ENCODE measurements at places on chromosomes 7 and 10.

DNA sequence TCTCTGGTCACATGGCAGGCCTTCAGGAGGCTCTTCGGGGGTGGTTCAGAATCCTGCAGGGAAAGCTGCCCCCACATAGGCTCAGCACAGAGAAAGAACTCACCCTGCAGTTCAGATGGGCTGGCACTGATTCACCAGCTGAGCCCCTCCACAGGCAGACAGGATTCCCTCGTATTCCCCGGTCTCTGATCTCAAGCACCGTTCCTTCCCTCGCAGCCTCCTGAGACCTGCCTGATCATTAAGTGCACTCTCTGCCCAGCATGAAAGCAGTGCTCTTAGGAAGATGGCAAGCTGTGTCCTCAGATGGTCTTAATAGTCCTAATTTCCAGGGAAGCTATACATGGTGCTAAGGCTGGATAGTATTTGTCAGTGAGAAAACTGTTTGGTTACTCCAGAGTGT, 78.2 kb upstream of the NPS start:
- no peak for DNase-seq

DNA sequence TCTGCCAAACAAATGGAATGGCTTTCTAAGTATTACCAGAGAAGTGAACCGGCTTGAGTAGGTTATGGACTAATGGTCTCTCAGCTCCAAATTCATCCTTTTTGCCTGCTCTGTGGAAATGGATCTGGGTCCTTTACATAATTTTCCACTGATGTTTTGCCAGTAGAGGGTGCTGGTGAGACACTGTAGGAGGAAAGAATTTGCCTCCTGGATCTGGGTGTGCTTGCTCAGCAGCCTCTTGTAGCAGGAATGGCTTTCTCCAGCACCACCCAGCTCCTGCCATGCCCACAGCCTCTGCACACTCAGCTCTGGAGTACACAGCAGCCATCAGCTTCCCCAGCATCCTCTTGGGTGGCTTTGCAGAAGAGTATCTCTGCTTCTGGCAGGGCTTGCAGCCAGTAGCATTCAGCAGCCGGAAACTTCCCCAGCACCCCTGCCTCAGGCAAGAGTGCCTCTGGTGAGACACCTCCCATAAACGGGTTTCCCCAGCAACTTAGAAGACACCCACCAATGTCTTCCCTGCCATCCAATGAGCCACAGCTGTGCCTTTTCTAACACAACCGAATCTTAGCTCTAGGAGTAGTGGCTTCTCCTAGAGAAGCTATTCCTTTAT, 235.0 kb upstream of the PLPP4 start:
- DNase-seq = no peak

DNA sequence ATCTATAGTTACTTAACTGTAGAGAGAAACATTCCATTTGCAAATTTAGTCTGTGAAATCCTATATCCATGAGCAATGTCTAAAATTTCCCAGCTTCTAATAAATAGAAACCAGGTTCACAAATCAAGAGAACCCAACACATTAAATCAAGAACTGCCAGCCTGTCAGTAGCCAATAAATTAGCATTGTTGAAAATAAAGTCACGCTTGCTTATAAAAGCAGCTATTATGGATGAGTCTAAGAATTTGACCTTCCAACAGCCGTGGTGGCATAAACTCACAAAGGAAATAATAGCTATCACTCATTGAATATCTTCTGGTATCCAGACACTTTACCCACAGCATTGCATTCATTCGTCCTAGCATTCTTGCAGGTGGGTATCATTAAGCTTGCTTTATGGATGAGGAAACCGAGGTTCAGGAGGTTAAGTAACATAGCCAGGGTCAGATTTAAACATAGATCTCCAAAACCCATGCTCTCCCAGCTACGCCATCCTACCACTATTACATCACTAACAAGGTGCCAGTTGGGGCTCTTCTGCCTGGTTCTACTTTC, 260.1 kb upstream of the YAE1 start:
- DNase-seq = no peak

DNA sequence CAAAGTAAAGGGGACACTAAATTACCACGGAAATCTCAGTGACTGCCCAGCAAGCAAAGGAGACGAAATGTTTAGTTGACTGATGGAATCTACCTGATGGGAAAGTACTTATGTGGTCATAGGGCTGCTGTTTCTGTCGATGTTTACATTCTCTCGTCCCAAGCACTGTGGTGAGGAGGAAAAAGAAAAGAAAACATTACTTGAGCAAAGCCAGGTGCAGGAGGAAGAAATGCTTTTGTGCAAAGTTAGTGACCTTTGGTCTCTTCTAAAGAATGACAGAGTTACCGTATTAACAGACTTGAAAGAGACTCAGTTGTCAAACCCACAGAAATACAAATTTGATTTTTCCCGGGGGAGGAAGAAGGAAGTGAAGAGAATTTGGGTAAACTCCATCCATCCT, 43.3 kb upstream of the FMC1 start:
- DNase-seq = no peak

DNA sequence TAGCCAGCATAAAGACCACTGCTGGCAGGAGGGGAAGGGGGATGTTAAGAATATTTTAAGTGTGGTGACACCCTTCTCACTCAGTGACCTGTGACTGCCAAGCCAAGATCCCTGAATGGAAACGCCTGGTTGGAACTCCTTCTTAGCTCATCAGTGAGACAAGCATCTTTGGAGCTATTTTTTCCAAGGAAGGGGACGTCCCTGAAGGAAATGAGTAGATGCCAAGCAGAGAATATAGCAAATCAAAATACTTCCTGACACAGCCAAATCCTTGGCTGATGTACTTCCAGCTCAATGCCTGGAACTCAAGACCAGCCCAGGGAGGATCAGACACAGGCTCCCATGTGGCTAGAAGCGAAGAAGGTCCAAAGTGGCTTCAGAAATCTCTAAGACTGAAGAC, 82.2 kb downstream of the SORBS1 start:
- DNase-seq = no peak

- DNase-seq = no peak
Measured at GRCh38 chr7:32532716-32533115, 37.4 kb downstream of the AVL9 start.

DNA sequence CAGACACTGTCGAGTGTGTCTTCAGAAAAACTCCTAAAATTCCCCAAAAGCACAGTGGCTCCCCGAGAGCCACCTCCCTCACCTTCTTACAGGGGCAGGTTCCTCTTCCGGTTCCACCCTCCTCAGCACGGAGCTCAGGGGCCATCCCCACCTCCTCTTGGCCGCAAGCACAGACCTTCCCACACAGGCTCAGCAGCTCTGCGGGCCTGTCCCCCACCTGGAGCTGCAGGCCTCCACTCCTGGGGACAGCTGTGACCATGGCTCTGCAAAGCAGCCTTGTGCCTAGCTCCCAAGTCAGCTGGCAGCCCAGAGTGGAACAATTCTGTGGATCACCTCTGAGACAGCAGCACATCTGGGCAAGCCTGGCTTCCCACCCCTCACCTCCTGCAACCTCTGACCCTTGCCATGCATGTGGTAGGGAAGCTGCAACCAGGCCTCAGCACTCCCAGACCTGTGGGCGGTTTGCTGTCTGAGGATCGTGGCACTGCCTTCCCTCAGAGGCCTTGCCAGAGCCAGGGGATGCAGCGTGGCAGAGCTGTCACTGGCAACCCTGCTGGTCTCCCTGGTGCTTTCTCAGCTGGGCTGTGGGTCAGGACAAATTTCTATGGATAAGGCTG, 79.7 kb downstream of the ALOX5 start:
- no peak for DNase-seq

- no peak for DNase-seq
Measured at GRCh38 chr7:108406222-108406890, 49.9 kb downstream of the NRCAM start.

DNA sequence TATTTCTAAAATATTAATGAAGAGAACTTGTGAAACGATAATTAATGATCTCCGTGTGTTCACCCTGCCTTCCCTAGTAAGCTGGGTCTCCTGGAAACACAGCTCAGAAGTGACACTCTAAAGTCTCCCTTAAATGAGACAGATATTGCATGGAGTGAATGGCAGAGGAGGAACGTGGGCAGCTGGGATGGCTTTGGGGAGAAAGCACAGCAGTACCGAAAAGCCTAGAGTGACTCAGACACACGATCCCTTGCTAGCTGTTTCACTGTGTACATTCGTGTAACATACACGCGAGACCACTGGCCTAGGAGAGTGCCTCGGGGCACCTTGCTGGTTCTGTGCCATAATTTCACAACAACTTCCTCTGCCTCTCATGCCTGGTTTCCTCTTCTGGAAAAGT, 199.9 kb upstream of the TCERG1L start:
- no peak for DNase-seq

- DNase-seq = no peak
Measured at GRCh38 chr7:36862771-36863261, 138.5 kb upstream of the AOAH start.

DNA sequence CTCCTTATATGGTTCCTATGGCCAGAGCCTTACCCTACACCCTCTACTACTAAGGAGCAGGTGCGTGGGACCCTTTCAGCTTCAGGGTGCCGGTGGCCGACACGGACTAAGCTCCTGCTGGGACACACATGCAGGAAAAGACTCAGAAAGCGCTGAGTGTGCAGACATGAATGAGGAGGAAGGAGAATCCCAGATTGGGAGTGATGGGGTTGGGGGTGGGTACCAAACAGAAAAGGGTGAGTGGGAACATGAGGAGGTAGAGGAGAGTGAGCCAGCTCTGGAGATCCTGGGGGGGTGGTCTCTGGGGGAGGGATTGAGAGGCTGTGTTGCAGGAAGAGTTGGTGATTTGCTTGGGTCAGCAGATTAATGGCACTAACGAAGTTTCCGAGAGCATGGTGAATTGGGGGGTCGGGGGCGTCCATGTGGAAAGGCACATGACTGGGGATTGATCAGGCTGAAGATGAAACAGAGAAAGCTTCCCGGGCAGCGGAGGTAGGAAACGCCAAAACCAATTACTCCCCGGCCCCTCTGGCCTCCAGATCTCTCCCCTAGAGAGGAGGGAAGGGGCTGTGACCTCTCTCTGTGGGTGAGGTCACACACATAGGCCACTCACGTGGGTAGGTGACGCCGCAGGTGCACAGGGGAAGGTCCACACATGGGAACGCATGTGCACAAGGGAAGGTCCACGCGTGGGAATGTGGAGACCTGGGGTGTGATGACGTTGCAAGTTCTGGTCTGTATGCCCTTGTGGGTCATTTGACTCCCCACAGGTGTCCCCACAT, 37.9 kb upstream of the SLF2 start:
- DNase-seq = no peak
